ENCODE measurements at places on chromosomes 11 and 22.

DNA sequence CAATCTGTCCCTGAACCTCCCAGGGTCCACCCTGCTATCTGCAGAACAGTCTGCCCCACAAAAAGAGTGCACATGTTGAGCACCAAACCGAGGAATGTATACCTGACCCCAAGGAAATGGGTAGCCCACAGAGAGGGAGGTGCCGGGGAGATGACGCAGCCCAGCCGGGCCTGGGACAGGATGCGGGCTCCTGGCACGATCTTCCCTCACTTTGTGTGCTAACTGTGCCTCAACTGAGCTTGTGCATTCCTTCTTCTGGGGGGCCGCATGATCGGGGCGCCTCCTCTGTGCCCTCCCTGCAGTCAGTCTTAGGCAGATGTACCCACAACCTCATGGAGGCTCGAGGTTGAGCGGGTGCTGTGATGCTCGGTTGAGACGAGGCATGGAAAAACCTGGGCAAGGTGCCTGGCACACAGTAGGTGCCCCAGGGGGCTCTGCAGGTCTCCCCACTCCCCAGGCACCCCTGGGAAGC lies 2.4 kb downstream of the GAS2L1 start:
- DNase-seq = no peak

DNA sequence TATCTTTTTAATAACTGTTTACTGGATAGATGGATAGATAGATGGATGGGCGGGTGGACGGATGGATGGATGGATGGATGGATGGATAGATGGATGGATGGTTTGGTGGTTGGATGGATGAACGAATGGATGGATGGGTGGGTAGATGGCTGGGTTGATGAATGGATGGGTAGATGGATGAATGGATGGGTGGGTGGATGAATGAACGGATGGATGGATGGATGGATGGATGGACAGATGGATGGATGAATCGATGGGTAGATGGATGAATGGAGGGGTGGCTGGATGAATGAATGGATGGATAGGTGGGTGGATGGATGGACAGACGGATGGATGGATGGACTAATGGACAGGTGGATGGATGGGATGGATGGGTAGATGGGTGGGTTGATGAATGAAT lies 13.8 kb upstream of the SLC22A12 start:
- no peak for DNase-seq

DNA sequence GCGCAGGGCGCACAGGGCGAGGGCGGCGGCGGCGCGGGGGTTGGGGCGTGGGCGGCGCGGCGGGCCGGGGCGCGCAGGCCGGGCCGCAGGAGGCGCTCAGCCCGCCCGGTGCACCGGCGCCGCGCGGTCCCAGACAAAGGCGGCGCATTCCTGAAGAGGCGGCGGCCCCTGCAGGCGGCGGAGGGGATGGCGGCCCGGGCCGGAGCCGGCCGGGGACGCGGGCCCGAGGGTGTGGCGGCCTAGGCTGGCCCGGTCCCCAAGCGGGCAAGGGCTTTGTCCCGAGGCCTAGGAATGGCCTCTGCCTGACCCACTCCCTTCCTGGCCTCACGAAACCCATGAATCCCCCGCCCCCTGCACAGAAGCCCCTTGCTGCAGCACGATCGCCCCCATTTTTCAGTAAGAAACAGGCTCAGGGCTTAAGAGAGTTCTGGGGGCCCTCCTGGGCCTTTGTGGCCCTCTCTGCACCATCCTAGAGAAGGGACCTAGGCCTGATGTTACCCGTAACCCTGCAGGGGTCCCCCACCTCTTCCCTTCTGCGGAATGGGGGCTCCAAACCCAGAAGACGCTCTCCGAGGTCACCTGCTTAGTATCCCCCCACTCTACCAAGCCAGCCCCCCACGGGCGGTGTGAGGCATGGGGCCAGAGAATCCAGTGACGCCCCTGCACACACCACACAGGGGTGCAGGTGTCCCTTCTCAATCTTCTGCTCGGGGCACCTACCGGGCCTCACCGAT lies at the start of gene RTN4R:
Gene RTN4R (minus strand): TSS at position 40 of the 734 bp plus-strand sequence. CDS start 226 bp downstream, outside the sequence.
- DNase-seq = no peak

DNA sequence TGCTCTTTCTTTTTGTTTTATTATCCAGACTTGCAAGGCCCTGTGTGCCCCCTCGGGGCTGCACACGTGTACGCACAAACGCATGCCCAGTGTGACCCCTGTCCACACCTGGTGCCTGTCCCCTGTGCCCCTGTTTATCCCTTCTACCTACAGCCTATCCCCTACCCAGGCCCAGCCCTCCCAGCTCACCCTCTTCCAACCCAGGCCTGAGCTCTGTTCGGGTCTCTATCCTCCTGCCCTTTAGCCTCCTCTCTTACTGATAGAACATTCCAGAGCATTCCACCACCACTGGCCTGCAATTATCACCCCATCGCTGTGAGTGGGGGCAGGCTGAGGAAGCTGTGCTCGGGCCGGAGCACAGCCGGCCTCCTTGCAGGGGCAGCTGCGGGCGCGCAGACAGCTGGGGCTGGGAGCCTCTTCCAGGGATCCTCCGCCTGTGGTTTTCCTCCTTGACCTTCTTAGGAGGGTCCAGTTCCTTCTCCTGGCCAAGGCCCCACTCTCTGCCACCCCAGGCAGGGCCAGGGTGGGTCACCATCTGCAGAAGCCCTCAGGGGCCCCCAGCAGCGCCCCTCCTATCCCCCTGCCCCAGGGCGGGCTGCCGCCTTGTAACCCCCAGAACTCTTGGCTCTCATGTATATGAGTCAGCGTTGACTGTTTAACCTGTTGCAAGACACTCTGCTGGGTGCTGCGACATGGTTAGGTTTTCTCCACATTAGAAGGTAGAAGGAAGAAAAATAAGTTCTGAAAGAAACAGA lies 41.8 kb upstream of the KCNQ1OT1 start:
- DNase-seq = no peak

DNA sequence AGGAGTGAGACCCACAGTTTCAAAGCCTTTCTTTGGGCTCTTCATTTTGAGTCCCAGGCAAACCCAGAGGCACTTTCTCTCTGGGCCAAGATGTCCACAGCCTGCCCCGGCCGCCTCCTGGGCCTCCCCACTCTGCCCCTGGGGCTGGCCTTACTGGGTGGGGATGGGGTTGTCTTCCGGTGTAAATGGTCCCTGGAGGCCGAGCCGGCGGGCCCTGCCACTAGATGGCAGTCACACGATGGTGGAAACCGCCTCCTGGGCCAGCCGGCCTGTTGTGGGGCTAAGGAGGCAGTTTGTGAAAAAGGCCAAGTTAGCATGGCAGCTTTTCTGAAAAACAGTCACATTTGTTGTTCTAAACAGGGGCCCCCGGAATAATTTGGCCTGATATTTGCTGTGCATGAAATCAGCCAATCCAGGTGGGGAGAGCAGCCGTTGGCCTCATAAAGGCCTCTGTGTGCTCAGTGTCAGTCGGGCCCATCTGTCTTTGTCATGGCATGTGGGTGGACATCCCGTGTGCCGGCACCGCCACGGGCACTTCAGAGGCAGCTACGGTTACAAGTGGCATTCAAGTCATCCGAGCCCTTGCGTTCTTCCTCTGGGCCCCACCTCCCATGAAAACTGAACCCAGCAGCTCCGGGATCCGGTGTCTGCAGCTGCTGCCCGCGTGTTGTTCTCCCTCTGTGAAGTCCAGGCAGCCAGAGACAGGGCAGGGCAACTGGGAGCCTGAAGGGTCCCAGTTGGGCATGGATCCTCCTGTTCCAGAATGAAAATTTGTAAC lies 6.5 kb downstream of the MRPL23 start:
- DNase-seq = no peak

DNA sequence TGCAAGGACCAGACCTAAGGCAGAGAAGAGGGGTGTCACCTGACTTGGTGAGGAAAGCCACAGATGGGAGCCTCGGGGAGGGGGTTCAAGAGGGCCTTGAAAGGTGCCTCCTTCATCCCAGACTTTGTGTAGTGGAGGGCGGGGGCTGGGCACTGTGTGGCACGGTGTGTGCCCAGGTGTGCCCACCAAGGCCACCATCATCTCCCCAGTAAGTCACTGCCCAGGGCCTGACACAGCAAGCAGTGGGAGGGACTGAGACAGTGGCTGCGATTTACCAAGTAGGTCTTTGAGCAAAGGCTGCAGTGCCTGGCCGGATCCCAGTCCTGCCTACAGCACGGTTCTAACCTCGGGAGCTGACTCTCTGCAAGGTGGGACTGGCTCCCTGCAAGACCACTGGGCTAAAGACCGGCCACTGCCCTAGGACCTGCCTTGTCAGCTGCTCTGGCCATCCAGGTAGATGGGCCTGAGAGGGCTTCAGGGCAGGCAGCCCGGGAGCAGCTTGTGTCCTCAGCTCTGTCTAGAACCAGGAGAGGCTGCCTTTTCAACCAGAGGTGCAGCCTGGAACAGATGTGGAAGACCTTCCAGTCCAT lies 1.4 kb downstream of the OSM start:
- DNase-seq = no peak

GRCh38 chr22:19848298-19849224 lies 6.1 kb downstream of the GNB1L start:
- no peak for DNase-seq

GRCh38 chr11:101863361-101863760 lies 51.4 kb upstream of the CEP126 start:
- no peak for DNase-seq

DNA sequence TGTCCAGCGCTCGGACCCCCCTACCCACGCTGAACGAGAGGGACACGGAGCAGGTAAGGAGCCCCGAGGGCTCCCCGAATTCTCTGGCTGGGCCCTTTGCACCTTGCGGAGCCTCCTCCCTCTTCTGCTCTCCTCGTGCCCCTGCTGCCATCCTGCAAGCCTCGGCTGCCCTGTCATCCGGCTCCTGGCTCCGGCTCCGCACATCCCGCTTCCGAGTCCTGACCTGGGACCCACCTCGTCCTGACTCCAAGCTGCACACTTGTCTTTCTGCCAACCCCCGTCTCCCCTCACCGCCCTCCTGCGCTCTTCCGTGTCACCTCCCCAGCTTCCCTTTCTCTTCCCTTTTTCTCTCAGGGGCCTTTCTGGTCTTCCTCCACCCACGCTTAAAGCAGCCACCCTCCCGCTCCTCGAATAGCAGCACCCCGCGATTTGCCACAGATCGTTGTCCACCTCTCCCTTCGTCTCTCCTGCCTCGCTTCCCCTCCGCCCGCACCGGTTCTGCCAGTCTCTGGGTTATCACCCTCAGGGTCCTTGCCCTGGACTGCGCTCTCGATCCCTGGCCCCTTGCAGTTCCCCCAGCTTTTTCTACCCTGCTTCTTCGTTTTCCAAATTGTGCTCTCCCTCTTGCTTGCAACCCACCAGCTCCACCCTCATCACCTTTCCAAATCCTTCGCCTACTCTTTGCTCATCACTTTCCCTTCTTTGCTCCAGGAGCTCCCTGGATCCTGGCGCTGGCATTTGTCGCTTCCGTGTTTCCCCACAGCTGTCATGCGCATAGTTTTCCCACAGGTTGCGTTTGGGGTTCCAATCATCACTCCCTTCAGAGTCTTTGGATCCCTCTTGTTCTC lies 822 bp downstream of the MARK2 start:
- DNase-seq = no peak

DNA sequence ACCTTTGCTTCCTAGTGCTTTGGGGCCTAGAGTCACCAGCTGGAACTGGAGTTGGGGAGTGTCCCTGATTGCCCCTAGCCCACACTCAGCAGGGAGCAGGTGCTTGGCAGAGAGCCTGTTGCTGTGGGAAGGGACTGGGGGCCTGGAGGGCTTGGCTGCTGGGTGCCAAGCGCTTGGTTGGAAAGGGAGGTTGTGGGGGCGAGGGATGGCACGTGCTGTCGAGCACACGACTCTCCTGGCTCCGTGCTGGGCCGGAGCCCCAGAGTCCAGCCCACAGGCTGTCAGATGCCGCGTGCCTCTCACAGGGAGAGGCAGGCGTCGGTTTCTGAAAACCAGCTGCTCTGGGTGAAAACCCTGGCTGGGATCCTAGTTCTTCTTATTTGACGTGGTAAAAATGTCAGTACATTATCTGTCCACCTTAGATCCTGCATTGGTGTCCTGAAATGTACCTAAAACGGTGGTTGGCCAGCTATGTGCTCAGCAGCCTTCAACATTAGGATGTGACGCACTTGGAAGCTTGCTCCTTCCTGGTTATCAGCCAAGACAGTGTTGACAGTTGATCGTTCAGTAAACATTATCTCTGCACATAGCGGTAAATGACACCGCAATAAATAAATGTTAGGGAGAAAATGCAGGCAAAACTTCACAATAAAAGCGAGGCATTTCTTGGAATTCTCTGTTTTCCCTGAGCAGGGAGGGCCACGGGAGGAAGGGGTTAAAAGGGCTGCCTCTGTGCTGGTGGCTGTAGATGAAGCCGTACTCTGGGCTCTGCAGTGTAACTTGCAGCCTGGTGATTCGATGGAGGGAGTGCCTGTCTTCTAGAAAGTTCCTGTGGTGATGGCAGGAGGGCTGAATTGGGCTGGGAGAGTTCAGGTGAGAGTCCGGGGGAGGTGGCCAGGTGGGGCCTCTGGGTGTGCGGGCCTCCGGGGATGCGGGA lies 29.2 kb downstream of the GRAMD4 start:
- DNase-seq = peak; percentile 10

DNA sequence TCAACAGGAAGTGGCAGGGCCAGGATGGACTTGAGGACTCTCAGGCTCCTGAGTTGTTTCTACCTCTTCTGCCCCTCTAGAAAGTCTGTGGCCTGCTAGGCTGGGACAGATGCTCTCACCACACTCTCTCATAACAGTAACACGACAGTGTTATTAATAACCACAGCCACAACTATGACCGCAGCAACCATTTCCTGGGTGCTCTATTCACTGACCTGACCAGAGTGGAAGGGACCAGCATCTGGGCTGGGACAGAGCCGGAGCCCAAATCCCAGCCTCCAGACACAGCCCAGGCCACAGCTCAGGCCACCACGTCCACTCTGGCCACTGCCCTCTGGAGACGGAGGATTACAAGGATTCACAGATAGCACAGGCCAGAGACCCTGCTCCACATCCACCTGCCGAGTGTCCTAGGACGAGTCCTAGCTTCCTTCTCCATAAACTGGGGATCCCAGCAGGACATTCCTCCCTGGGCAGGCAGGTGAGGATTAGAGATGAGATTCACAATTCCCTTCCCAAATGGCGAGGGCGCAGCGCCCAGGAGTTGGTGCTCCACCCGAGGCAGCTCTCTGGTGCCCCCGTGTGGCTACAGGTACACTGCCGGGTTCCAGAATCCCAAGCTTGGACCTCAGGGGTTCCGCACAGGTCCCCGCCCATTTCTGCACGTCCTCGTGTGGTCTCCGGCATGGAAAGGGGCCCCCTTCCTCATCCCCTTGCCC lies 7.1 kb downstream of the PNPLA5 start:
- DNase-seq = peak; percentile 22

DNA sequence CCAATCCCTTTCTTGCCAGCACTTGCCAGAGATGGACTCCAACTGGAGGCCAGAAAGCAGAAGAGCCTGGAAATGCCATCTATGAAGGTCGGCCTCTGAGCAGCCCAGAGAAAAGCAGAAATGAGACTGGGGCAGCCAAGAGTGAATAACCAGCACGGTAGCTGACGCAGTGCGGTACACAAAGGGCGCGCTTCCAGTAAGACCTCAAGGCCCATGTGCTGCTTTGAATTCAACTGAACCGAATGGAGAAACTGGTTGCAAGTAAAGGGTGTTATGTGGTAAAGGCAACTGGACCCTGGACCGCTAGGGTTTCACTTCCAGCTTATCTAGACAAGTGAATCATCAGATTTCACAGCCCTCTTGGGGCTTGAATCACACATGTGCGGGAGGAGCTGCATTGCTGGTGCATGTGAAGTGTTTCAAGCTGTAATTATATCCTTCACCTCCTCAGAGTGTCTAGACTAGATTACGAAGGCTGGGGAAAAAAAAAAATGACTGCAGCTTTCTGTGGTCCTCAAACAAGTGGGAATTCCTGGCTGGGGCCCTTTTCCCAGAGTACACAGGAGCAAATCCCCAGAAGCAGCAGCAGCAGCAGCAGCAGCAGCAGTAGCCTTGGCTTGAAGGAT lies 128.9 kb downstream of the CCDC34 start:
- DNase-seq = no peak

- no peak for DNase-seq
These were observed 335.3 kb upstream of the PITPNB start for GRCh38 chr22:28254396-28254795.
